Gastrocnemius medialis (tissue), 4 donors: ENCODE measurements at places on chromosomes 5 and 9.
A peak's percentile ranks its signal among the peaks of the same experiment; 100 is the strongest.

- no peak for DNase-seq
Observed at GRCh38 chr5:135832941-135833920, 1.2 kb upstream of the SLC25A48 start.

DNA sequence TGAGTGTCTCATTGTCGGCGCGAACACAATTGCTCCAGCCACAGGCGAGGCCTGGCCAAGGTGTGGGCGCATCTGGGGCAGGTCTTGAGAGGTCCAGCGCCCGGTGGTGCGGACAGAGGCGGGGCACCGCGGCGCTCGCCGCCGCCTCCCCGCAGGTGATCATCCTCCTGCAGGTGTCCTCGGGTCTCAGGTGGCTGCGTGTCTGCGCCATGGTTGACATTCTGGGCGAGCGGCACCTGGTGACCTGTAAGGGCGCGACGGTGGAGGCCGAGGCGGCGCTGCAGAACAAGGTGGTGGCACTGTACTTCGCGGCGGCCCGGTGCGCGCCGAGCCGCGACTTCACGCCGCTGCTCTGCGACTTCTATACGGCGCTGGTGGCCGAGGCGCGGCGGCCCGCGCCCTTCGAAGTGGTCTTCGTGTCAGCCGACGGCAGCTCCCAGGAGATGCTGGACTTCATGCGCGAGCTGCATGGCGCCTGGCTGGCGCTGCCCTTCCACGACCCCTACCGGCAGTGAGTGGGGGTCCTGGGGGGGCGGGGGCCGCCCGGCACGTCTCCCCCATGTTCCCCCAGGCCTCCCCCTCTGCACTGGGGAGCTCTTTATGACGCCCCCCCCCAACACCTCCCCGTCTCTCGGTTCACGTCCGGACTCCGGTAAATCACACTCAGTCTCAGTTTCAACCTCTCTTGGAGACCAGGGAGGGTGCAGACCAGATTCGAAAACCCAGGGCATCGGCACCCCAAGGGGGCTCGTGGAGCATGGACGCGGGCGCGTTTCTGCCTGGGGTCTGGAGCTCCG, 446 bp downstream of the NXNL2 start:
- DNase-seq, result no peak

DNA sequence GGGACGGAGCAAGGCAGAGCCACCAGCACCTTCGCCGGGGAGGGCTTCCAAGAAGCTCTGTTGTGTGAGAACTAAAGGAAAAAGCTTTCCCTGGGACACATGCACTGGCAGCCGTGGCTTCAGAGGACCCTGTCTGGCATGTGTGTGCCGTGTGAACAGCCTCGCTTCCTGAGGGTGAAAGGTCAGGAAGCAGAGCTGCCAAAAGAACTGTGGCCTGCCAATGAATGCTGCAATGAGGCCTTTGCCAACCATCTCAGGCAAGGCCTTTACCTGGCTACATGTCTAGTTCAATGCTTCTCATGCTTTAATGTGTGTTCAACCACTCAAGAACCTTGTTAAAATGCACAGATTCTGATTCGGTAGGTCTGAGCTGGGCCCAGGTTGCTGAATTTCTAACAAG, 53.5 kb downstream of the NIPSNAP3B start:
- no peak for DNase-seq

- no peak for DNase-seq
Observed at GRCh38 chr9:88237479-88237961, 99.2 kb upstream of the SPATA31C2 start.

DNA sequence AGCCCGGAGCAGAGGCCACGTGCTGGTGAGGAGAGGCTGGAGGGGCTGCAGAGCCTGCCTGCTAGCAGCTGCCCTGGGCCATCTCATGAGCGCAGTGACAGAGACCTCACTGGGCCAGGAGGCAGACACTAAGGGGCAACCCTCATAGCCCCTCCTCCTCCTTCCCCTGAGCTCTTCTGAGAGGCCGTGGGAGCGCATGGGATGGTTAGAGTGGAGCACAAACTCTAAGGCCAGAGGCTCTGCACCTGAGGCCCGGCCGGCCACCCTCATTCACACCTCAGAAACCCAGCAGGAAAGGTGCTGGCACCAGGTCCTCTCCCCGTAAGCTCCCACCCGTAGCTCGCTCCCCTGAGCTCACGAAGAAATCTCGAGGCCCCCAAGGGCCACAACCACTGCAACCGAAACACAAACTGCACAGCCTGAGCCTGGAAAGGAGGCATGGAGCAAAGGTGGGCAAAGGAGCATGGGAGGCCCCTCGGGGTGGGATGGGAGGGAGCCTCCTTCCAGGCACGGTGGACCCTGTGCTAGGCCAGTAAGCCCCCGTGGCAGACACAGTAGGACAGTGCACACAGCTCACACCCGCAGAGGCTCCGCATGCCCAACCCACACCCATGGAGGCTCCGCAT, 17.7 kb downstream of the CAMSAP1 start:
- no peak for DNase-seq

- DNase-seq, result no peak
Observed at GRCh38 chr9:93193388-93194220, 9.7 kb downstream of the WNK2 start.

DNA sequence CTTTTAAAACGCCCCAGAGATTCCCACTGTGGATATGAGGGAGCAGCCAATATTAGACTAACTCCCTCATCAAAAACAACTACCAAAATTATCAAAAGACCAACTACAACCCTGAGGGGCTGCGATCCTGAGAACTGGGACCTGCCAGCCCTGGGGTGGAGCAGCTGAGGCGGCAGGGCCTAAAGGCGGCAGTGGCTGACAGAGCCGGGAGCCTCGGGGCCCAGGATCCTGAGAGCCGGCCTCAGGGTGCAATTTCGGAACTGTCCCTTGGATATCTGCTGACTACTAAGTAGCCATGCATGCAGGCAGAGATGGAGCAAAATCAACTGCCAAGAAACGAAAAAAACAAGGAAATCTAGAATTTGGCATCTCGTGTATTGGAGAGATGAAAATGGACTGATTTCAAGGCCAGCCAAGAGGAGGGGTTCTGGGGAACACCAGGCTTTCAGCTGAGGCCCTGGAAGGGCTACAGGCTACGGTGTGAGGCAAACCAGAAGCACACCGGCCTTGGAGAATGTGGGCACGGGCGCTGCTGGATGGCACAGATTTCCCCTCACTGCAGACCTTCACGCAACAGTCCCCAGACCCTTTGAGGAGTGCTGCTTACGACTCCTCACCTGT, 63.6 kb upstream of the UBAC1 start:
- no peak for DNase-seq

- no peak for DNase-seq
Observed at GRCh38 chr9:99682870-99683269, 138.8 kb upstream of the NR4A3 start.

- DNase-seq, result no peak
Observed at GRCh38 chr5:95938766-95939165, 22.9 kb downstream of the ELL2 start.

DNA sequence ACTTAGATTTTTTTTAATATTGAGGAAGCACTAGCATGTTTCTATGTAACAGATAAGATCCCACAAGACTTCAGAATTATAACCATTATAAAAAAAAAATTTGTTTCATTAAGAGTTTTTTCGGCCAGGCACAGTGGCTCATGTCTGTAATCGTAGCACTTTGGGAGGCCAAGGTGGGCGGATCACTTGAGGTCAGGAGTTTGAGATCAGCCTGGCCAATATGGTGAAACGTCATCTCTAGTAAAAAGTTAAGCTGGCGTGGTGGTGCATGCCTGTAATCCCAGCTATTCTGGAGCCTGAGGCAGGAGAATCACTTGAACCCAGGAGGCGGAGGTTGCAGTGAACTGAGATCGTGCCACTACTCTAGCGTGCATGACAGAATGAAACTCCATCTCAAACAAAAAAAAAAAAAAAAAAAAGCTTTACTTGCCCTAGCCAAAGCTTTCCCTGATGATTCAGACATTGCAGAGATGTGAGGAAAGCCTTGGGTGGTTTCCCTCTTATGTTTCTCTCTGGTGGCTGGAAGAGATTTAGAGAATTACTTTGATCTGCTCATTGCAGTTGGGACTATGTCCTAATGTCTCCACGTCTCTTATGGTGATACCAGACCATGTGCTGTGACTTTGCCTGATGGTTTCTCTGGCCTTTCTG, 65.4 kb downstream of the EGFLAM start:
- DNase-seq, result no peak

DNA sequence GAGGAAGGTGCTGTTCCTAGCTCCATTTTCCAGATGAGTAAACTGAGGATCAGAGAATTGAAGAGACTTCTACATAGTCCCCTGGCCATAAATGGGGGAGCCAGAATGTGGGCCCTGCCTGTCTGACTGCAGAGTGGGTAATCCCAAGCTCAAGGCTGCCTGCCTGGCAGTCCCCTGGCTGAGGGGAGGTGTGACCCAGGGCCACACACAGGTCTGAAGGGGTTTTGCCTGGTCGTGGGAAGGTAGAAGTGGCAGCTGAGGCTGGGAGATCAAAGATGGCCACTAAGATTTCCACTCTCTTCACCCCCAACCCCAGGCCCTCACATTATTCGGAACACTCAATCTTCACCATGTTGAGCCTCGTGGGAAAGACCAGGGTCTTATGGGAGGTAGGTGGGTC, 176.3 kb downstream of the MACROH2A1 start:
- no peak for DNase-seq

DNA sequence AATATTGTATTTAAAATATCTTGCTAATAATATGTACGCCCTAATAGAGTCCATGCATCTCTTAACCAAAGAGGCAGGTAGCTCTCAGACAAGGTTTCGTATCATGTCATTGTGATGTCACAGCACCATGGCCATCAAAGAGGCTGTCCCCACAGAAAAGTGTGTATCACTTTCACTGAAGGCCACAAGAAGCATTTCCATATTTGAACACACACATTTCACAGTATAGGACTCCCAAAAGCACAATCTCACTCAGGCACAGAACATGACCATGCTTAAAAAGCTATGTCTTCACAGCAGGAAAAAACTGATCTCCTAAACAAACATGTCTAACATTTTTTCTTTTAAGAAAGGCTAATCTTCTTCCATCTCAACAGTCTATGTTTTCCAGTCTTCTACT, 133.8 kb downstream of the DENND1A start:
- no peak for DNase-seq

- no peak for DNase-seq
Observed at GRCh38 chr5:113024076-113024697, 47.6 kb downstream of the DCP2 start.

GRCh38 chr9:86676396-86676795, 270.9 kb downstream of the GAS1 start:
- DNase-seq, result no peak

GRCh38 chr5:151019331-151019730, 1.1 kb upstream of the GPX3 start:
- DNase-seq, result no peak

- no peak for DNase-seq
Observed at GRCh38 chr9:7570107-7570720, 229.4 kb downstream of the DMAC1 start.

- no peak for DNase-seq
Observed at GRCh38 chr5:125139590-125139989, 393.2 kb upstream of the ZNF608 start.

DNA sequence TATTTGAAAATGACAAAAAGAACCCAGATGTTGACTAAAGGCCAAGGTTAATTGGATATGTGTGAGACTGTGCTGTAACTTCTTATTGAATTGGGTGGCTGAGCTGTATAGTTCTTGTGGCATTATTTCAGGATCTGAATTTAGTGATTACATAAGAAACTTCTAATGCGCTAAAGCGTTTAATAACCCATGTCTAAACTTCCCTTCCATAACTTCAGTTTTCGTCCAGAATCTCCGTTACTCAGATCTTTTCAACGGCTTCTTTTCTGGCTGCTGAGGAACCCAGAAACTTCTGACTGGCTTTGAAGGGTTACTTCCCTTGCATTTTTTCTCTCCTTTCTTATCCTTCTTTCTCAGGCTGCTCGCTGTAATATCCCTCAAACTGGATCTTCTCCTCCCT, 28.1 kb upstream of the C9orf72 start:
- DNase-seq, result no peak

- DNase-seq, result no peak
Observed at GRCh38 chr9:99169982-99170761, 51.6 kb downstream of the ALG2 start.

DNA sequence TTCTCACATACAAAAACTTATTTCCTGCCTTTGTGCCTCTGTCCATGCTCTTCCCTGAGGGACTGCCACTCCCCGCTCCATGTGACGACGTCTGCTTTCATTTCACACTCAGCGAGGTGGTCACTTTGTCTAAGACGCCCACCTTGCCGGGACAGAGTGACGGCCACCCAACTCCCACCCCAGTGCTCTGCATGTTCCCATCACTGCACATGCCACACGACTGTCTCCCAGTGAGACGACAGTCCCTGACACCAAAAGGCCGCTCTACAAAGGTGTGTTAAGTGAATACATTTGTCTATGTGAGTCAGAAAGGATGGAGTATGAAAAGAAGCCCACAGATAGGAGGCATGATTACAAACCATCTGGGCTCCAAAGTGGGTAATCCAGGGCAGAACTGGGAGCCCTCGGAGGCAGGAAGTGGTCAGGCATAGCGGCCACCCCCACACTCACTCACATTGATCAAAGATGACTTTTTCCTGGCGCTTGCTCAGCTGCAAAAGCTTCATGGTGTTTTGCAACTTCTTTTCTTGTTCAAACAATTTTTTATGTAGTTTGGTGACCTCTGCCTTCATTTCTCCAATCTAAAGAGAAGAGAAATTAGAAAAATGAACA, 185.8 kb downstream of the CDK5RAP2 start:
- no peak for DNase-seq

- DNase-seq, result no peak
Observed at GRCh38 chr5:82332886-82333615, 54.9 kb upstream of the RPS23 start.

DNA sequence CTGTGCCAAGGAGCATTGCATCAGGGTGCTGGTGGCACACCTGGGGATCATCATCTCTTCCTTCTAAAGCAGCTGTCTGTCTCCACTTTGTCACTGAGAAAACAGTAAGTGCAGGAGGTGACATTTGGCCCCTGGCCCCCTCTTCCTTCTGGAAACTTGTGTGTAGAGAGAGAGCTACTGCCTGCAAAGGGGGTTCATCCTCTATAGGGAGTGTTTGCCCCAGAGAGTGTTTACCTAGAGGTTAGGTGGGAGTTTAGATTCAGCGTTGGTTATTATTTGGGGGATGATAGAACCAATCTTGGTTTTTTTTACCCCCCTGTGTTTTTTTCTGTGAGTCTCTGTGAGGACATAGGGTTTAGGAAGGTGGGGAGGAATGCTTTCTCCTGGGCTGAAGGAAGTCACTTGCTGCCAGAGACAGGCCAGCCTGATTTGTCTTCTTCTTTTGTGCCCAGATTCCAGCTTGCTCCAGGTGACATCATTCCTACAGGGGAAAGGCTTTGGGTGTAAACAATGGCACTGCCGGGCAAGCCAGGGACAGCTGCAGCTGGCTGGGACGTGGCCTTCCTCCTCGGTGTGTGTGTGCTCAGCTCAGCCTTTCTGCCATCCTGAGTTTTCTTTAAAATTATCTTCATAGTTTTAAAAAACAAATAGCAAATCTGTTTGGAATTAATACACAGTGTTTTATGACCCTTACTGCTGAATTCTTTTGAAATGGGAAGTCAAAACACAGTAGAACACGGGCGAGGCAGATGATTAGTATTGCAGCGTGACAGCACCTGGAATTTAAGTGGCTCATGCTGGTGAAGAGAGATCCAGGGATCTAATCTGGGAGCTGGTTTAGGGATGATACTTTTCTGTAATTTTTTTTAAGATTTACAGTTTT, 24.5 kb downstream of the PRRC2B start:
- peak; percentile 51 for DNase-seq

GRCh38 chr5:57117596-57117995, 56.3 kb upstream of the GPBP1 start:
- DNase-seq, result no peak

- DNase-seq, result no peak
Observed at GRCh38 chr5:144979516-144980264, 809.0 kb downstream of the KCTD16 start.
